ENCODE measurements at places on chromosomes 11 and 22.

- DNase-seq, result no peak
Observed at GRCh38 chr11:32610797-32611352, 27.2 kb downstream of the EIF3M start.

- DNase-seq, result no peak
Observed at GRCh38 chr11:131447898-131448297, 77.5 kb downstream of the NTM start.

GRCh38 chr11:69981119-69981784 is 96.9 kb upstream of the ANO1 start:
- DNase-seq, result no peak

GRCh38 chr22:45551310-45552016 is 48.8 kb downstream of the FBLN1 start:
- no peak for DNase-seq

DNA sequence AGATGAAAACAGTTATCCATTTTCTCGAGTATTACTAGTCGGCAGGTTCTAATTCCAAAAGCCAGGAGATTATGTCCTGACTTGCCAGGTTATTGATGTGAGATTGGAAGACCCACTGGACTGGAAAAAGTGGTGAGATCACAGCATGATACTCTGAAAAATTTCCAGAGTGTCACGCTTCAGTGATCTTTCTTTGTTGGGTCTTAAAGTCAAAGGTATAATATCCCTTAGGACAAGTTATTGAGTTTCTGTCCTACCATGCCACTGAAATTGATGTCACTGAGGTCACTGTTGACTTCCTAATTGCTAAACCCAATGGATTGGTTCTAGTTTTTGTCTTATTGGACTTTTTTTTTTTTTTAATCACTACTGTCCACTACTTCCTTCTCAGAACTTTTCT is 104.5 kb upstream of the GRAMD1B start:
- DNase-seq, result no peak

DNA sequence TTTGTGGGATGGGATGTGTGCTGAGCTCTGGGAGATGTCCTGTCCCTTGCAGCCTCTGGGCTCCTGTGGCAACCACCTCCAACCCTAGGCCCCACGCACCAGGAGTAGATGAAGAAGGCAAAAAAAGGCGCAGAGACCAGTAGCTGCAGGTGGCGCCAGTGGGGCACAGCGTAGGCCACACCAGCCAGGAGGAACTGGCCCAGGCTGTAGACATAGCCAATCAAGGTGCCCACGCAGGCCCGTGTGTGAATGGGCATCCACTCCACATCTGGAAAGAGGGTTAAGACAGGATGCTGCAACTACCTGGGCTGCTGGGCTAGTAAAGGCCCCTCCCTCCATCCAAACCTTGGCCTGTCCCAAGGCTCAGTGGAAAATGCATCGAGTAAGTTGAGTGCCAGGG is 3.0 kb downstream of the SLC22A6 start:
- DNase-seq, result no peak

- DNase-seq, result peak; percentile 63
Observed at GRCh38 chr22:19942157-19943081, 801 bp upstream of the TXNRD2 start.

DNA sequence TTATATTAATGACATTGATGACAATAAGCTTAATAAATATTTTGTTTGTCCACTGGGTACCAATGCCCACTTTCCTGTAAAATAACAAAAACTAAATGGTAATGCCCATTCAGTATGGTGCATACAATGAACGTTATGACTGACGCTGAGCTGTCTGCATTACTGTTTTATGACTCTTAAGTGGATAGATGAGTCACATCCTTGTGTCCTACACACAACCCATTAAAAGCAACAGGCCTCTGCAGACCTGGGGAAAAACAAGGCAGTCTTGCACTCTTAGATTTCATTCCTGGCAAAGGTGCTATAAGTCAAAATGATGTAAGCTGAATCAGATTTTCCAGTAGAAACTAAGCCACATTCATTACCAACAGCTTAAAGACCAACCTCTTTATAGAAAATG is 176.3 kb upstream of the TMEM45B start:
- DNase-seq, result no peak

- DNase-seq, result peak; percentile 36
Observed at GRCh38 chr22:29765905-29766631, 739 bp downstream of the ZMAT5 start.

DNA sequence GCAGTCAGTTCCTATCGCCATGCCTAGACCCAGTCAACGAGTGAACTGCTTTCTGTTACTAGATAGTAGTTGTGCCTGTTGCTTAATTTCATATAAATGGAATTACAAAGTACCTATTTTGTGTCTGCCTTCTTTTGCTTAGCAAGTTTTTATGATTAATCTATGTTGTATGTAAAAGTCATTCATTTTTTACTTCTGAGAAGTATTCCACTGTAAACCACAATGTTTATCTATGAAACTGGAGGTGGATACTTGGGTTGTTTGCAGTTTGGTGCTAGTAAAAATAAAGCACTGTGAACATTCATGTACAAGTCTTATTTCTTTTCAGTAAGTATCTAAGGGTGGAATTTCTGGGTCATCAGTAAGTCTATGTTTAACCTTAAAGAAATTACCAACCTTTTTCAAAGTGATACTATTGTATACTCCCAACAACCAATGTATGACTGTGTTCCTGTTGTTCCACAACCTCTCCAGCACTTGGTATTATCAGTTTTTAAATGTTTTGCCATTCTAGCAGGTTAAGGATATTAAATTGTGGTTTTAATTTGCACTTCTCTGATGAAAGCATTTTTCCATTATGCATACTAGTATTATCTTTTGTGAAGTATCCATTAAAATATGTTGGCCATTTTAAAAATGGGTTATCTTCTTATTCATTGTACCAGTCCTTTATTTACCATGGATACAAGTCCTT is 68.2 kb downstream of the DNAJC24 start:
- DNase-seq, result no peak

DNA sequence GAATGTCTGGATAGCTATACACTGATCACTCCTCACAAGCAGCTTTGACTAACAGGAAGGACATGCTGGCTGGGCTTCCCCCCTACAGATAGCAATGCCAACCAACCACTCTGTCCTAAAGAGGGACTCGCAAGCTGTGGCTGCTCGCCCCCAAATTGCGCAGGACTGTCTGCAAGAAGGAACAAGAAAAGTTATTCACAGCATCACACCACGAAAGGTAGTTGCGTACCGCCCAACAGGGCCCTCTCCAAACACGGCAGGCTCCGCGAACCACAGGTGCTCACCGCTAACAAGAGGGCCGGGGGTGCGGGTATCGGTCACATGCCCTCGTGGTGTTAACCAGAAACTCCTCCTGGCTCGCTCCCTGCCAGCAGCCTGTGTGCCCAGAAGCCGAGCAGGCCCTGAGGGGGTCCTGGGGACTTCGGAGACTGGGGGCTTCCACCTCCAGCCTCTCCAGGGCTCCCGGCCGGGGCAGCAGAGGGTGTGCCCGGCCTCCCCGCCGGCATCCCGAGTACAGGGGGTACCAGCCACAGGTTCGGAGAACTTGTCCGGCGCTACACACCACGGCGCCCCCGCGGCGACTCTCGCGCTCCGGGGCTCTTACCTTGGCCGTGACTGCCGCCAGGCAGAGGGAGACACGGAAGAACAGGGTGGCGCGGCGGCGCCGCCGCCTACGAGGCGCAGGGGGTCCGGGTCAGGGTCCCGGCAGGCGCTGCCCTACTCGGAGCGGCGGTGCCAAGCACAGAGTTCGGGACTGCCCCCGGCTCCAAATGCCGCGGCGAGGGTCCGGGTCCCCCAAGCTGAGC is 682 bp downstream of the LARGE1 start:
- DNase-seq, result no peak

DNA sequence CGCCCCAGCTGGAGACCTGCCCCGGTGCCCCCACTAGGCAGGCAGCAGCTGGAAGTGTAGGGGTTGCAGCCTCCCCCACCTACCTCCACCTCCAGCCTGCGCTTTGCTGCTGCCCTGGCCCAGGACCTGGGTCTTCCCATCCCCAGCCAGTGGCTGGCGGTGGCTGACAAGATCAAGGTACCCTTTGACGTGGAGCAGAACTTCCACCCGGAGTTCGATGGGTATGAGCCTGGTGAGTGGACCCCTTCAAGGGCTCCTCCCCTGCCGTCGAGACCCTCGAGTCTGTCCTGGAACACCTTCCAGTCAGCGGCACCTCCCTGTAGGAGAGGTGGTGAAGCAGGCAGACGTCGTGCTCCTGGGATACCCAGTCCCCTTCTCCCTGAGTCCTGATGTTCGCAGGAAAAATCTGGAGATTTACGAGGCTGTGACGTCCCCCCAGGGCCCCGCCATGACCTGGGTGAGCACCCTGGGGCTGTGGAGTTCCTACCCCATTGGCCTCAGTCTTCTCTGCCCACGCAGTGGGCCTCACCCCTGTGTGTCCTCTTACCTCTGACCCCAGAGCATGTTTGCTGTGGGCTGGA is 4.4 kb downstream of the PGGHG start:
- DNase-seq, result no peak

GRCh38 chr11:119525180-119525866 is 102.4 kb upstream of the THY1 start:
- DNase-seq, result no peak

- DNase-seq, result no peak
Observed at GRCh38 chr11:46293066-46293465, 15.6 kb downstream of the CREB3L1 start.

- DNase-seq, result no peak
Observed at GRCh38 chr11:34416766-34417165, 22.0 kb upstream of the CAT start.

DNA sequence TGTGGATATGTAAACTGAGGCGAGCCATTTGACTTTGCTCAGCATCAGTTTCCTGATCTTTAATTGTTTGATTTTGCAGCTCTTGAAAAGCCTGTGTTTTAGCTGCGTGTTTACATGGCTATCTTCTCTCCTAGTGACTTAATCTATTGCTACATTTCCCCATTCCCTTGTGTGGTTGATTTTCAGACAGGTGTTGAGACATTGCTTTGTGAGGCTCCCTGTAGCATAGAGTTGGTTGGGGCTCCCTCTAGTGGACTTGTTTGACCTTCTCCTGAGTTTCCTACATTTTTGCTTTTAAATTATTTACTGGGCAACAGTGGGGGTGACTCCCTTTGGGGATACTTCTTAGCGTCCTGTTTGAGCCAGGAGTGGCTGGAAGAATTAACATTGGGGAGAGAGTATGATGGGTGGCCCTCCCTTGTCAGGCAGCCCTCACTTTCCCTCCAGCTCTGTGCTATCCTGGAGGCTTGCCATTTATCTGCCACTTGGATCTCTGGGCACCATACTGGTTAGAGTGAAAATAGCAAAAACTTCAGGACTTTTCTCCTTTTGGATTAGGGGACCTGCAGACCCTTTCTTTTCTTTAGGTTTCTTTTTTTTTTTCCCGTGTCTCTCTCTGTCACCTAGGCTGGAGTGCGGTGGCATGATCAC is 9.2 kb upstream of the CBL start:
- peak; percentile 87 for DNase-seq

DNA sequence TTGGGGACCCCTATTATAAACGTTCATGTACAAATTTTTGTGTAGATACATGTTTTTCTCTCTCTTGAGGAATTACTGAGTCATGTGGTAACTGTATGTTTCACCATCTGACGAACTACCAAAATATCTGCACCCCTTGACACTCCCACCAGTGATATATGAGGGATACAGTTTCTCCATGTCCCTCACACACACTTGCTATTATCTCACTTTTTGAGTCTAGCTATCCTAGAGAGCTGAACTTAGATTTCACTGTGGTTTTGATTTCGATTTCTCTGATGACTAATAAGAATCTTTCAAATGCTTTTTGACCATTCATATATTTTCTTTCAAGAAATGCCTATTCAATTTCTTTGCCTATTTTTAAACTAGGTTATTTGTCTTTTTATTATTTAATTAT is 200.2 kb downstream of the PGR start:
- DNase-seq, result peak; percentile 6

GRCh38 chr11:46378811-46379481 is 2.5 kb upstream of the MDK start:
- DNase-seq, result no peak
